ENCODE measurements at places on chromosomes 5 and 9.

- DNase-seq, result no peak
Measured at GRCh38 chr5:40210694-40211093, 469.0 kb upstream of the PTGER4 start.

DNA sequence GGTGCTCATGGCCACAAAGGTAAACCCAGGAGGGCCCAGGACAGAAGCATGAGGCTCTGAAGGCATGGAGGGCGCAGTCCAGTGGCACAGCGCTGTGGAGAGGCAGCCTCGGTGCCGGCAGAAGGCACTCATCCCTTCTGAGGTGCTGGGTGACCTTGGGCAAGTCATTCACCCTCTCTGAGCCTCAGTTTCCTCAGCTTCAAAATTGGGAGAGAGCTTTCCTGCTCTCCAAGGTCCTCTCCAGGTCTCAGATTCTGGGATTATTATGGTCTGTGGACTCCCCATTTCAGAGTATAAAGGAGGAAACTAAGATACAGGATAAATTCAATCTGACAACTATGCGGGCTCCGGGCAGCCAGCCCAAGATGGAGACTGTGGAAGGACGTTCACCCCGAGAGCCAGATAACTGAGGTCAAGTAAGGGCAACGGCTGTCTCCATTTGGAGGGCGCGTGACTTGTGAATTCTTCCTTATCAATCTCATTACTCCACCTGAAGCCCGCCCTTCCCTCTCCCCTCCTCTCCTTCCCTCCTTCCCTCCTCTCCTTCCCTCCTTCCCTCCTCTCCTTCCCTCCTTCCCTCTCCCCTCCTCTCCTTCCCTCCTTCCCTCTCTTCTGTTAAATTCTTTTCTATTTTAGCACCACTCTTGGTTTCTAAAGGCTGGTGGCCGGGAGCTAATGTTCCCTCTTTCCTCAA is 58.1 kb downstream of the LRSAM1 start:
- no peak for DNase-seq

- no peak for DNase-seq
Measured at GRCh38 chr9:95772320-95773052, 103.0 kb upstream of the ERCC6L2 start.

- DNase-seq, result no peak
Measured at GRCh38 chr5:175281714-175282113, 162.3 kb downstream of the DRD1 start.
